HL-60 (cell line): ENCODE measurements at places on chromosomes 16 and 17.

- DNase-seq: no peak
Observed at GRCh38 chr16:58259995-58260394, 34.8 kb downstream of the PRSS54 start.

DNA sequence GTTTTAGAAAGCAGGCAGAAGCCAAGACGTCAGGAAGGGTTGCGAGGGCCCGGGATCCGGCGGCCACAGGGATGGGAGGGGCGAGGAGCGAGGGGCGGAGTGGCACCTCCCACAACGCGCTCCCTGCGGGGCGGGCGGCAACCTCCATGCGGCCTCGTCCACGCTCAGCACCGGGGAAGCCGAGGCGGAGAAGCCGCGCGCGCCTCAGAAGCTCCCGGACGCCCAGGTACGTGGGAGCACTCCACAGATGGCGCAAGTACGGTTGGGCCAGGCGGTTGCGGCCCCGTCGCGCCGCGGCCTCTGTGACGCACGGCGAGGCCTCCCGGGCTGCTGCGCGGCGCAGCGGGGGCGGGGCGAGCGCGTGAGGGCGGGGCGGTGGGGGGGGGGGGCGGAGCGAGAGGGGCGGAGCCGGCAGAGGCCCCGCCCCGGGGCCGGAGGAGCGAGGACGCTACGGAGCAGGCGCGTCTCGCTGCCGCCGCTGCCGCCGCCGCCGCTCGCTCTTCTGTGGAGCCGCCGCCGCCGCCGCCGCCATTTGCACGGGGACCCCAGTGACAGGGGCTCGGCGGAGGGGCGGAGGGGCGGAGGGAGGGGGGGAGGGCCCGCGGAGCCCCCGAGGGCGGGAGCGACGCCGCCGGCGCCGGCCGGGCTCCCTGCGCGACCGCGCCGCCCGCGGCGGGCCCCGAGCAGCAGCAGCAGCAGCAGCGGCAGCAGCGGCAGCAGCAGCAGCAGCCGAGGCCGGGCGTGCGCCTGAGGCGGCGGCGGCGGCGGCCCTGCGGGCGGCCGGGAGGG lies at the start of gene TENT4B:
TSS of gene TENT4B (plus strand) at position 500 of the 789 bp plus-strand sequence. CDS start 316 bp downstream, outside the sequence.
- DNase-seq: peak; percentile 77

GRCh38 chr17:15446036-15446435 lies 21.4 kb downstream of the CDRT4 start:
- no peak for DNase-seq

- no peak for DNase-seq
Observed at GRCh38 chr17:47204722-47205418, 4.3 kb upstream of the MYL4 start.

GRCh38 chr17:34581446-34582184 lies 2.2 kb downstream of the TMEM132E start:
- DNase-seq: no peak

DNA sequence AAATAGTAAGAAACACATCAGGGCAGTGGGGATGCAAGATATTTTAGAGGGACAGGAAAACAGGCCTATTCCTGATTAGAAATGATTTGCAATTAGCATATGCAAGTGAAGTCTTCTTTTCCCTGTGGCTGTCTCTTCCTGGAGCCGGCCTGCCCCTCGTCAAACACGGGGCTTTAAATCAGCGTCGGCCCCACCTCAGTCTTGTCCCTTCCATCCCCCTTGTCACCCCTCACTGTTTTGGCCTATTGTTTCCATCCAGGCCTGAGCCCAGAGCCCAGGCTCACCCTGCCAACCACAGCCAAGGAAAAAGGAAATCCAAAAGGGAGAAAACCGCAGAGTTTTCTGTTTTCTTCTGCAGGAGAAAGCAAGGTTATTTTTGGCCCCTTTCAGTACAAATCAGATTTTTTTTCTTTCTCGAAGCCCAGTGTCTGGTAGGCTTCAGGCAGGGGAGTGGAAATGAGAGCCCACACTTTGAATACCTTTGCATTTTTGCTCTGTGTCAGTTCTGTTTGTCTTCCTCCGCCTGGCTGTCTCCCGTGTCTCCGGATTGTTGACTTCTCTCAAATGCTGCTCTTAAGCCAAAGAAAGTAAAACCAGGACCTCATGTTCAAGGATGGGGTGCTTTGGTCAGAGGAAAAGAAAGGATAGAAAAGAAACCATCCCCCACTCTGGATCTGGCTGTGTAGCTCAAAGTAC lies 399.9 kb upstream of the CDH11 start:
- no peak for DNase-seq

- no peak for DNase-seq
Observed at GRCh38 chr16:200388-200787, 20.1 kb downstream of the HBQ1 start.

GRCh38 chr16:89623511-89624261 lies 10.2 kb downstream of the DPEP1 start:
- DNase-seq: no peak

DNA sequence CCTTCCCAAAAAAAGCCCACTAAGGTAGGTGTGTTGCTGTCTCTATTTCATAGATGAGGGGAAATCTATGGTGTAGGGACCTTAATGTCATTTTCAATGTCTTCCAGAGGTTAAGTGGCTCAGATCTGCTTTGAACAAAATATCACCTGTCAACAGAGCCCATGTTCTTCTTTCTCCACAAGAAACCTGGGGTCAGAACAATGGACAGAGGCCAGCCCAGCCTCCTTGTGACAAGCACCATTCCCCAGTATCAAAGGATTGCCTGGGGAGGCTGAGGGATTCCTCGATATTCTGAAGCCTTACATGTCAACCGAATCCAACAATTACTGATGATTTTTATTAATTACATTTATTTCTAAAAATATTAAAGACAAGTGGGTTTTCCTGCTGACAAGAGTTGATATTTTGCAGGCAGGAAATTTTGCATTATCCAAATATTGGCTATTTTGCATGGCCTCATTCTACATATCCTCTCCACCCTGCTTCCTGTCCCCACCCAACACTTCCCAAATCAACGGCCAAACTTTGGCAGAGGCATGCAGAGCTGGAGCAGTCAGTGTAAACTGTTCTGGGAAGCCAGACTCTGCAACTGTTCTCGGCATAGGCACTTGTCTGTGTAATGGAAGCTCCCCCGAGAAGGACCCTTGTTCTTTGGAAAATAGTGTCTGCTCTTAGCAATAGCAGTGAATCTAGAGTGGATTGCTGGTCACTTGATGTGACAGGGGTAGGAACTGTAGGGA lies 281.5 kb downstream of the HS3ST3A1 start:
- DNase-seq: no peak

DNA sequence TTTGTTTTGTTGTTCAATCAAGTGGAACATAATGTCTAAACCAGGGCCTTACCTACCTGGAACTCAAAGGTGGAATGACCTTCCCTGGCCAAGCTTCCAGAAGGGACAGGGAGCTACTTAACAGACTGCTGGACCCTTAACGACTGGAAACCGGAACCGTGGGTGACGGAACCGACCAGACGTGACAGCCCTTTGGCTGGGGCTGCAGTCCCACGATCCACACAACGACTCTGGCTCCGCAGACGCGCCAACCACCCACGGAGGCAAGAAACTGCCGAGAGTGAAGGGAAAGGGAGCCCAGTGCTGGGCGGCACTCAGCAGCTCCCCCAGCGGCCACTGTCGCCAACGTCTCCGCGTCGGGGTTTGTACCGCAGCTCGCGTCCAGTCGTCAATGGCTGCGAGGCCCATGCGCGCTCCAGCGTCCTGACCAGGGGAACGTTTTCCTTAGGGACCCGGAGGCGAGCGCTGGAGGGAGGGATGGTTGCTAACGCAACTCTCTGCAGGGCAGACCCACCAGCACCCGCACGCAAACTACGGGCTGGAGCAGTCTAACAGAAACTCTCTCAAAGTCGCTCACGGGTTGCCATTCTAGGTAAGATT lies 5.5 kb upstream of the KIF22 start:
- DNase-seq: no peak

- DNase-seq: no peak
Observed at GRCh38 chr17:1412185-1413110, 12.4 kb upstream of the YWHAE start.

DNA sequence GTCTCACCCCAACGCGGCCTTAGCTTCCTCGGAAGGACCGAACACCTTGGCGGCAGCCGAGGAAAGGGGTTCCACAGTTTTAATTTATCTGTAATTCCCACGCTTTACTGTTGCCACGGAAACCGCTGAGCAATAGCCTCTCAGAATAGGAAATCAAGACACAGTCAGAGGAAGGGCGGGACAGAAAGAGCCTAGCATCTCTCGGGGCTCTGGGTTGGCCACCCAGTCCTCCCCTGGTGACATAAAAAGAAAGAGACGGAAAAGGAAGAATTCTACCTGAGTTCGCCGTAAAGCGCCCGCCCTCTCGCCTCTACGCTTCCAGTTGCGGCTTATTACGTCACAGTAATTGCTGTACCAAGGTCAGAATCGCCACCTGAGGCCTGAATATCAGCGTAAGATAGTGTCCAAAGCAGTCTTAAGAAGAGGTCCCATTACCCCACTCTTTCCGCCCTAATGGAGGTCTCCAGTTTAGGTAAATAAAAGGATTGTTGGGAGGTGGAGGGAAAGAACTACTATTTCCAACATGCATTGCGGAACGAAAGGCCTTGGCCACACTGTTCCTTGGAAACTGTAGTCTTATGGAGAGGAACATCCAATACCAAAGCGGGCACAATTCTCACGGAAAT lies 761 bp upstream of the NBR1 start:
- peak; percentile 99 for DNase-seq

- no peak for DNase-seq
Observed at GRCh38 chr16:88035292-88035691, 84.1 kb downstream of the BANP start.

DNA sequence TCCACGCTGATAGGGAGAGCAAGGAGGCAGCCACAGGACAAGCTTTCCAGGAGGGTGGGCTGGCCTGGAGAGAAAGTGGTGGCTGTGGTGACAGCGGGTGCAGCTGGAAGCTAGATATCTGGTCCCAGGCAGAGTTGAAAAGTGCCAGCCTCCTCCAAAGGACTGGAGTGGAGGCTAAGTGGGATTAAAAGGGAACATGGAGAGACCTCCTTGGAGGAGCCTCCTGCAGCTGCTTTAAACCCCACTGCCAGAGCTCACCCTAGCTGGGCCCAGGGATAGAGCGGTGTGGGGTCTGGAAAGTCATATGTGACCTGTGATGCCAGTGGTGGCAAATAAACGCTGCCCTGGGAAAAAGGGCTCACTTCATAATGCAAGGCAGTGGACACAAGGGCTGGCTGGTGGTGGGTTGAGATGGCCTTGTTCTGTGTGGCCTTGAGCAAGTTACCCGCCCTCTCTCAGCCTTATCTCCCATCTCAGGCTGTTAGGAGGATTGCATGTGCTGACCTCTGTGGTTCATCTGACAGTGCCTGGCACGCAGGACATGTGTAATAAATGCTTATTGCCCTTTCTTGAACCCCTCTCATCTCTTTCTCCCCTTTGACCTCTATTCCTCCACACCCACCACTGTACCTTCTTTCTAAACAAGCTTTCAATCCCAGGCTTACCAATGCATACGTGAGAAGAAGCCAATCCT lies 61.0 kb upstream of the LGALS9 start:
- DNase-seq: no peak

- no peak for DNase-seq
Observed at GRCh38 chr16:22366889-22367288, 7.5 kb downstream of the CDR2 start.

- no peak for DNase-seq
Observed at GRCh38 chr17:2799653-2800052, 3.4 kb downstream of the RAP1GAP2 start.

- no peak for DNase-seq
Observed at GRCh38 chr17:41008811-41009210, at the start of gene KRTAP3-1. Gene KRTAP3-1, minus strand, starts transcription at chr17:41009128. Its CDS starts 54 bp downstream, at chr17:41009074.
